Stimulated activated CD4-positive, alpha-beta T cell treated with anti-CD3 and anti-CD28 coated beads, TNF-alpha, amount 100 ng/mL, for 4 hours (primary cell): ENCODE measurements at places on chromosomes 2 and 18.

- DNase-seq: peak; percentile 1
These were observed 483 bp downstream of the TRAPPC8 start for GRCh38 chr18:31942291-31942998.

DNA sequence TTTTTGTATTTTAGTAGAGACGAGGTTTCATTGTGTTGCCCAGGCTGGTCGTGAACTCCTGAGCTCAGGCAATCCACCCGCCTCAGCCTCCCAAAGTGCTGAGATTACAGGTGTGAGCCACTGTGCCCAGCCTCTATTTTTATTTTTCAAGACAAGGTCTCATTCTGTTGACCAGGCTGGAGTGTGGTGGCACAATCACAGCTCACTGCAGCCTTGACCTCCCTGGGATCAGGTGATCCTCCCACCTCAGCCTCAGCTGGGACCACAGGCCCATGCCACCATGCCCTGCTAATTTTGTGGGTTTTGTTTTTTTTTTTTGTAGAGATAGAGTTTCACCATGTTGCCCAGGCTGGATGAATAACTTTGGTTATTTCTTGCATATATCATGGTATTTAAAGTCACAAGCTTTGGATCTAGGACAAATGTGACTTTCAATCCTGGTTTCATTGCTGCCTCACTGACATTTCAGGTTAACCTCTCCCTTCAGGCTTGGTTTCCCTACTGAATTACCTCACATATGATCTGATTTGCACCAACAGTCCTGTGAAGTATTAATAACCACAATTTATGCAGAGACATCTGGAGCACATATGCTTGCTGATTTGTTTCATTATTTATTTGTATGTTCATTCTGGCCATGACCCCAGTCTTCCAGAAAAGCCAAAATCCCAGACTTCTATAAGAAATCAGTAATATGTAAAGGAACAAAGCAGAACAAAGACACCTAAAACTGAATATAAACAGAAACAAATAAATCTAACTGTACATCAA lies 17.5 kb upstream of the RAB31 start:
- no peak for DNase-seq

GRCh38 chr2:20615466-20616241 lies 35.2 kb downstream of the HS1BP3 start:
- DNase-seq: no peak

DNA sequence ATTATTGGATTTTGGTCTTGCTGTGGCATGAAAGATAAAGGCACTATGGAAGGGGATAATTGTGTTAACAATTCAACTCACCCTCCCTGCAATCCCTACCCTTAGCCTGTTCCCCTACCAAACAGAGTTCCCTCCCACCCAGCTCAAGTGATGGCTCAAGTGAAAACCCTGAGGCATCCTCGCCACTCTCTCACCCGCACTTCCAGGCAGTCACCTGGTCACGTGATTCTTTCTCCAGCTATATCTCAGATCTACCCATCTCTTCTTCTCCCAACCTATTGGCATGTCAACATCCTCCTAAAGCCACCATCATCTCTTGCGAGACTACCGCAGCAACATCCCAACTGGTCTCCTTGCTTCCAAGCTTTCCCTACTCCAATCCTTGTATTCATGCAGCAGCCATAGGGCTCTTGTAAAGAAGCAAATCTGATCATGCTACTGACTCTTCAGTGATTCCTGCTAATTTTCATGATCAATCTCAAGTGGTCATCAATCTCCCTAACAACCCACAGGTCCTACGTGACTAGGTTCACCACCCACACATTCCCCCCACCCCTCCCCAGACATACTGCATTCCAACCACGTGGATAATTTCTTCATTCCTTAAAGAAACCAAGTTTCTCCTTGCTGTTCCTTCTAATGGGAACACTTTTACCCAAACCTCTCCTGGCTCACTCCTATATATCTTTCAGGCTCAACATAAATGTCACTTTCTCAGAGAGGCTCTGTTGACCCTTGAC lies 66.7 kb downstream of the MBD2 start:
- DNase-seq: no peak

- DNase-seq: no peak
These were observed 768.9 kb downstream of the SLC4A3 start for GRCh38 chr2:220396287-220396686.

DNA sequence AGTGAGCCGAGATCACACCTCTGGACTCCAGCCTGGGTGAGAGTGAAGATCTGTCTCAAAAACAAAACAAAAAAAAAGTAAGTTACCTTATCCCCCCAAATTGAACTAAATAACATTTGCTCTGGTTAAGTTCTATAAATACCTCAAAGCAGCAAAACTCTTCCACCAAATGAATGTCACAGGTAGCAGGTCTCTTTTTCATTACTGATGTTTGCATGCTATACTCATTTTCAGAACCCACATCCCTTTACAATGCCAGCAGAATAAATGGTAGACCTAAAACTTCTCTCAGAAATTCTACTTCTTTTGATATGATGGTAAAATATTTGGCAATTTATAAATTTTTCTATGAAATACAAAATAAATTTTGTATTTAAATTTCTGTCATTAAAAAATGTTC lies 22.3 kb downstream of the INO80D start:
- no peak for DNase-seq

GRCh38 chr2:239101807-239102206 lies 253.9 kb downstream of the TWIST2 start:
- no peak for DNase-seq

GRCh38 chr2:180191432-180192124 lies 184.5 kb upstream of the CWC22 start:
- no peak for DNase-seq

DNA sequence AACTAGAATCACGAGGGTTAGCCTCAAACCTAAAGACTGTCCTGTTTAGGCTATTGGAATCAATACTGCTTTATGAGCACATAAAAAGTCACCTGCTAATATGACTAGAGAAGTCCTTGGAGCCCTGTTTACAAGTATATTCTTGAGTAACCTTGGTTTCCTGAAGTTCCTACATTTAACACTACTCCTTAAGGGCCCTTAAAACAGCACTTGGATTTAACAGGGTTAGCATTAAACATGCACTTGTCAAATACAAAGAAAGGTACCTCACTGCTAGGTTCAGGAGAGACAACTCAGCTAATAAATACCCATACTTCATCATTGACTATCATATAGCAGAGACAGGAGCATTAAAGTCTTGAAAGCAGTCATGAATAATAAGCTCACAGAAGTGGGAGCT lies 96.7 kb downstream of the SLC5A7 start:
- DNase-seq: no peak

GRCh38 chr2:4678927-4679326 lies 975.6 kb downstream of the DCDC2C start:
- no peak for DNase-seq

GRCh38 chr18:47985866-47986265 lies 55.4 kb upstream of the SMAD2 start:
- no peak for DNase-seq

GRCh38 chr2:117693651-117694050 lies 120.8 kb upstream of the DDX18 start:
- DNase-seq: no peak

GRCh38 chr18:30908381-30908780 lies 134.2 kb downstream of the DSC3 start:
- no peak for DNase-seq

DNA sequence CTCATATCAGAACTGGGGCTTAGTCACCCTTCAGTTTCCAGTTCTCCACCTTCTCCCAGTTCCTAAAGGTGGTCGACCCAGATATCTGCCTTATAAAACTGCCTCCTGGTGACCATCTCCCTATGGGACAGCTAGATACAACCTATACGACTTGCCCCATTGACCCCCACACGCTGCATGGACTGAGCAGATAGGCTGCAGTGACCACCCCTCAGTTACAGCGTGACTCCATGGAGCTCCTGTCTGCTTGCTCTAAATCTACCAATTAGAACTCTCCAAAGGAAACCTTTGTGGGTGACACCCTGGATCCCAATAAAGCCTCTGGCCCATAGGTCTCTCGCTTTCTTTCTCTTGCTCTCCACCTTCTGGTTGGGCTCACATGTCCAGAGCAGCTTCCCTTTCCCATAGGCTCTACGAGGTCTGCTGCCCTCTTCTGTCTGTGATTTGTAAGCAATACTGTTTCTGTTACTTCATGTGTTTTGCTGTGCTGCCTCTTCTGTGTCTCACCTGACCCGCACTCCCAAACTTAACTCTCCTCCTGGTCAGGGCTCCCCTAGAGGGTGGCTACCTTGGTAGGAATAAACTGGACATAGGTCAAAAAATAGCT lies 971.3 kb upstream of the FAM98A start:
- no peak for DNase-seq

DNA sequence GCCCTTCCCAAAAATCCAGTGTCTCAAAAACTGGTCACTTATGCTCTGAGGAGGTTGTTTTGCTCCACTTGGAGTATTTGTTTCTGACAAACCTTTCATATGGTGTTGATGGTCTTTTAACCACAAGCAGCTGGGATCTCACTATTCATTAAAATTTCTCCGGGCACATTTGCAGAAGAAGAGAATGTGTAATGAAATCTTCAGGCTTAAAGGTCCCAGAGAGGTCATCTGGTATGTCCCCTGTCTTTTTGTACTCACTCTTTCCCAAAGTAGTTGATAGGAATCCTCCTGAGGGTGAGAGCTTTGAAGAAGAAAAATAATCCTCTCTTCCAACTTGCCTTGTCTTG lies 430.8 kb downstream of the SETBP1 start:
- DNase-seq: no peak

DNA sequence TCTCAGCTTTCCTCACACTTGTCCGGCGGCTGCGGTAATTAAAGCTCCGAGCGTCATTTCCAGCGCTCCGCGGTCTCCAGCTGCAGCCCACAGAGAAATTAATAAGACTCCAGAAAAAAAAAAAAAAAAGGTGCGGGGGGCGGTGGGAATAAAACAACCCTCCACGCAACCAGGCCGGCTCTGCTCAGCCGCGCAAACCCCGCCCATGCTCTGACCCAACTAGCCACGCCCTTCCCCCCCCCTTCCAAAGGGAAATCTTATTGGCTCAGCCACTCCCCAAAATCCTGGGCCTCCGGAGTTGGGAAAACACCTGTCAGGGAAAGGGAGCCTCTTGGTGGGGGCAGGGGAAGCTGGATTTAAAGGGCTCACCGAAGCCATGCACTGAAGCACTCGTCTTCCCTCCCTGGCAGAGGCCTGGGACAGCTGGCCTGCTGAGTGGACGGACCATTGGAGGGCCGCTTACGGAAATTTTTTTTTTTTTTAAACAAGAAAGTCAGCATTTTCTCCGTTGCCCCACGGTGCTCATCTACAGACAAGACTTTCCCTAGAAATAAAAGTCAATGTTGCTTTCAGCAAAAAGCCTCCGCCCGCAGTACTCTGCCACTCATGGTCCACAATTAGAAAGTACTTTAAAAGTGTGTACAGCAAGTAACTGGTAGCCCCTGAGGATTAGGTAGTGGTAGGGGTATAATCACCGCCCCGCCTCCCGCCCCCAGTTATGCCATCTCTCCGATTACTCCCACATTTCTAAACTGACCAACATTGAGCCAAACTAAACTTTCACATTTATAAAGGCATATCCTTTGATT lies 674 bp upstream of the ERBB4 start:
- DNase-seq: no peak

GRCh38 chr2:73408198-73408597 lies 22.6 kb downstream of the ALMS1 start:
- DNase-seq: no peak

DNA sequence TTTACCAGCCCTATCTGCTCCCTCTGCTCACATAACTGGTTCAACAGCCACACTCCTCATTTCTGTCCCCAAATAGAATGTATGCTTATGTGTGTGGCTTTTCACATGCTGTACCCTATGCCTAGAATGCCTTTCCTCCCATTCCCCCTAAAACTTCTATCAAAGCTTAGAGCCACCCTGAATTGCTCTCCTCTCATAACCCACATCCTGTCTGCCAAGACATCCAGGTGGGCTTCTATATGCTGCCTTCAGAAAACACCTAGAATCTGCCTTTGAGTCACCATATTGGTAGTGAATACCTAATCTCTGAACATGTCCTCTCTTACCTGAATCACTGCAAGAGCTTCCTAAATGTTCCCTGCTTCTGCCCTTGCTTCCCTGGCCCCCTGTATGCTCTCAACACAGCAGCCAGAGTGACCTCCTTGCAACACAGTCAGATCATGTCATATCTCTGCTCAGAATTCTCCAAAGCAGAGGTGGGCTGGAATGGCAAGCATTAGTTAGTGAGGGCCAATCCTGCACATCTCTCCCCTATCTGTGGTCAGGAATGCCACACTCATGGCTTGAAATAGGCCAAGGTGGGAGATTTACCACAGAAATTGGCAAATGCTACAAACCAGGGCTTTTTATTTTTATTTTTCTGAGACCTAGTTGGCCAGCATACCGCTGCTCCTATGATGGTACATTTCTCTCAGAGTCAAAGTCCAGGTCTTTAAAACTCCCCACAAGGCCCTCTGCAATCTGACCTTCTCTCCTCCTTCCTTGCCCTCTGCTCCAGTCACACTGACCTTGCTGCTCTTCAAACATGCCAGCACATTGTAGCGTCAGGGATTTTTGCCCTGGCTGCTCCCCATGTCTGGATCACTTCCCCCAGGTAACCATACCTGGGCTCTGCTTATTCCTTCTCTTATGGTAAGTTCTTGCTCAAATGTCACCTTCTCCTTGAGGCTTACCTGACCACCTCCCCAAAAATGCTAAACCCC lies 111.8 kb upstream of the STON1 start:
- no peak for DNase-seq

DNA sequence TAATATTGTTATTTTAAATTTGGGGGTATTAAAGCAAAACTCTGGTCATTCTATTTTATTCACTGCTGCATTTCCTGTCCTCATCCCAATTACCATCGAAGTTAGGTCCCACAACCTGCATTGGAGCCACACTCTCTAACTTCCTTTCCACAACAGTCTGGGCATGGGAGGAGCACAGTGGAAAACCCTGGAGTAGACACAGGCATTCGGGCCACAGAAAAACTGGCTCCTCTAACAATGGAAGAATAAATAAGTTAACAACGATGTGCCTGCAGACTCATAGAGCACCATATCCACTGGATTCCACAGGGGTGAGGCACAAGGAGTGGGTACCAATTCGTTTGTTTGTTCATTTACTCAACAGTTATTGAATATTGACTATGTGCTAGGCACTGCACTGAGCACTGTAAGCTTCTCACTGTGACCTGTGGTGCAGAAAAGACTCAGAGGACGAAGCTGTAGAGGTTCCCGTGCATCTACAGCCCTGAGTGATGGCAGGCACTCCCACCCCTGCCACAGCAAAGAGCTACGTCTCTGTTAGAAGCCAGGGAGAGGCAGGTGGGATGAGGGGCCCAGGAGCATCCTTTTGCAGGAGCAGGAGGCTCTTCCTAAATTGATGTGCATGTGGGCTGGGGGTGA lies 154.2 kb upstream of the PGAP1 start:
- DNase-seq: no peak

DNA sequence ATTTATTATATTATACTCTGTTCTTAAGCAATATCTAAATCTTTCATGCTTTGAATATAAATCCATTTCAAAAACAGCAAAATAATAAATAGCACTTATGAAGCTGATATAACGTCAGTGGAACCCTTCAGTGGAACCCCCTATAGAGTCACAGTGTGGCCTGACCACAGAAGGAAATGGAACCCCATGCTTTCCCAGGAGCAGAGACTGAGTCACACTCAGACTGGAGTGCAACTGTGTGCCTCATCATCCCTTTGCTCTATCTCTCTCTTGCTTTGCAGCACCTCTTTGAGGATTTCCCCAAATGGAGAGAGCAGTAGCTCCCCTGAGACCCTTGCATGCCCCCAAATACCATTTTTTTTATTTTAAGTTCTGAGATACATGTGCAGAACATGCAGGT lies 13.1 kb downstream of the NXPH2 start:
- no peak for DNase-seq
